GM23338 (cell line): ENCODE measurements at places on chromosomes 11 and 22. TPM values are rescaled to one million over a fixed set of nuclear protein-coding genes. Genes with fewer than 3 reads are reported as not detected.

Gene IGSF9B
- polyA plus RNA-seq, result 8.7 TPM in 2 replicates

Gene OR4S1
- not detected in 2 replicates for polyA plus RNA-seq

Gene HORMAD2
- 0.37 and 0.40 TPM in 2 replicates for polyA plus RNA-seq

Gene CECR2
- polyA plus RNA-seq, result 18.4 and 24.2 TPM in 2 replicates

- no peaks in the 10 kb centered on the region for H3K36me3 ChIP-seq
- no peak overlapping the region for H3K27ac ChIP-seq
Measured at GRCh38 chr22:44661659-44662569, 40.1 kb upstream of the PRR5 start.

- DNase-seq, result no peak
- no peaks in the 10 kb centered on the region; the same call in 1 of the 2 replicates for H3K36me3 ChIP-seq
- H3K4me3 ChIP-seq, result no peak overlapping the region
- no peak overlapping the region for H3K27ac ChIP-seq
- no peaks in the 10 kb centered on the region; the same call in 1 of the 2 replicates for H3K4me1 ChIP-seq
Measured at GRCh38 chr11:33536178-33536577, 164.4 kb downstream of the C11orf91 start.

DNA sequence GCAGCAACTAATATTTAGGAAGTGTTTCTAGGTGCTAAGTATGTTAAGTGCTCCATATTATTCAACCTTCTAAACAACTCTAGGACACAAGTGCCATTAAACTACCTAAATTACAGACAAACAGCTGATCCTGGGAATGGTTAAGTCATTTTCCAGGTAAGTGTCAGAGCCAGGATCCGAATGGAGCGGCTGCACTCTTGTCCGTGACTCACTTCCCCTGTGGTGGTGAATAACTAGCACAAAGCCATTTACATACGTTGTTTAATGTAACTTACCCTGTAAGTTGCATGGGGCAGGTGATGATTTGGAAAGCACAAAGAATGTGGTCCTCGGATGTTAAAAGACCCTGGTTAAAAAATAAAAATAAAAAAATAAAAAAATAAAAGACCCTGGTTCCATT, 8.8 kb upstream of the PRG2 start:
- H3K4me1 ChIP-seq, result no peaks in the 10 kb centered on the region
- H3K36me3 ChIP-seq, result no peaks in the 10 kb centered on the region
- no peak overlapping the region for H3K27ac ChIP-seq
- H3K27me3 ChIP-seq, result no peaks in the 10 kb centered on the region
- DNase-seq, result no peak
- H3K4me3 ChIP-seq, result no peak overlapping the region

- no peak overlapping the region for H3K27ac ChIP-seq
- no peaks in the 10 kb centered on the region for H3K27me3 ChIP-seq
- H3K4me1 ChIP-seq, result no peaks in the 10 kb centered on the region
- DNase-seq, result no peak
- no peak overlapping the region for H3K4me3 ChIP-seq
Measured at GRCh38 chr22:48226026-48227013, 1463.9 kb downstream of the TBC1D22A start.

- H3K36me3 ChIP-seq, result no peaks in the 10 kb centered on the region
- H3K4me1 ChIP-seq, result no peaks in the 10 kb centered on the region
- H3K27ac ChIP-seq, result no peak overlapping the region
- no peak for DNase-seq
- H3K4me3 ChIP-seq, result no peak overlapping the region
Measured at GRCh38 chr11:81092522-81092921, 1641.1 kb downstream of the FAM181B start.
